ENCODE measurements at places on chromosomes 7 and 10. TPM values are rescaled to one million over a fixed set of nuclear protein-coding genes. Genes with fewer than 3 reads are reported as not detected.

DNA sequence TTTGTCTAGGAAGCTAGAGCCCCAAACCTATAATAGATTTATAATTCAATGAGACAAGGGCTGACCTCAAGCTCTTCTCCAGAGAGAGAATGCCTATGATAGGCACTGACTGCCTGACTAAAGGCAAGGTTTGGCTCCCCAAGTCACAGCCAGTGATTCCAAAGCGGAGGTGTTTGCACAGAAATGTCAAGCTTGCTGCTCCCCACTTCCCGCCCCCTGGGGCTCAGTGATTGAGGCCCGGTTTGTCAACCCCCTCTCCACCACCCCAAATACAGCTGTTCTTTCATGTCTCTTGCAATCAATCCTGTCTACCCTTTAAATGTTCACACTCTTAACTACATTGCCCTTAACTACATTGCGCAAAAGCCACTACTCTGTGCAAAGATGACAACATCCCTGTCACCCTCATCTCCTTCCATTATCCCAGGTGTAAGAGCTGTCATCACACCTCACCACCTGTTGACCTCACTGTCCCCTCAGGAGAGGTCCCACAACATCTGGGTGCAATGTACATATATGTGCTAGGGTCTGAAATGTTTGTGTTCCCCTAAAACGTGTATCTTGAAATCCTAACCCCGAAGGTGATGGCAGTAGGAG is 58.0 kb downstream of the NUDCD3 start:
- no peak for DNase-seq

The TYW1 gene
- 15.4 TPM for total RNA-seq

- DNase-seq: no peak
These were observed 10.6 kb downstream of the VIM start for GRCh38 chr10:17238445-17239291.

The MUC12 gene
- 1.2 TPM for total RNA-seq

GRCh38 chr7:91869661-91870060 is 10.8 kb downstream of the MTERF1 start:
- DNase-seq: no peak

DNA sequence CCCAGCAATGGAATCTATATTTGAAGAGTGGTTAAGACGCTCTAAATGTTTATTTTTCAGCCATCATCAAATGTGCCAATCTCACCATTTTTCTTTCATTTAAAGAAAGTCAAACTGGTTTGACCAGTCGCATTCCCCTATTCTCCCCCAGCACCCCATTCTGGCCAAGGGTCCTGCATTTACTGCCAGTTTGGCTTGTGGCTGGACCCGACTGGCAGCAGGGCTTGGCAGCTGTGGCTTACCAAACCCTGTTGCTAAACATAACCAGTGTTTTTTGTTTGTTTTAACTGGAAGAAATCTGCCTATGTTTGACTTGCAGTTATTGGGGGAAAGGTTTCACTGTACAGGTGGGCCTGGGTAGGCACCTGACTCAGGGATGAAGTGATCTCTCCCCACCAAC is 116.3 kb downstream of the CYP26A1 start:
- DNase-seq: no peak

DNA sequence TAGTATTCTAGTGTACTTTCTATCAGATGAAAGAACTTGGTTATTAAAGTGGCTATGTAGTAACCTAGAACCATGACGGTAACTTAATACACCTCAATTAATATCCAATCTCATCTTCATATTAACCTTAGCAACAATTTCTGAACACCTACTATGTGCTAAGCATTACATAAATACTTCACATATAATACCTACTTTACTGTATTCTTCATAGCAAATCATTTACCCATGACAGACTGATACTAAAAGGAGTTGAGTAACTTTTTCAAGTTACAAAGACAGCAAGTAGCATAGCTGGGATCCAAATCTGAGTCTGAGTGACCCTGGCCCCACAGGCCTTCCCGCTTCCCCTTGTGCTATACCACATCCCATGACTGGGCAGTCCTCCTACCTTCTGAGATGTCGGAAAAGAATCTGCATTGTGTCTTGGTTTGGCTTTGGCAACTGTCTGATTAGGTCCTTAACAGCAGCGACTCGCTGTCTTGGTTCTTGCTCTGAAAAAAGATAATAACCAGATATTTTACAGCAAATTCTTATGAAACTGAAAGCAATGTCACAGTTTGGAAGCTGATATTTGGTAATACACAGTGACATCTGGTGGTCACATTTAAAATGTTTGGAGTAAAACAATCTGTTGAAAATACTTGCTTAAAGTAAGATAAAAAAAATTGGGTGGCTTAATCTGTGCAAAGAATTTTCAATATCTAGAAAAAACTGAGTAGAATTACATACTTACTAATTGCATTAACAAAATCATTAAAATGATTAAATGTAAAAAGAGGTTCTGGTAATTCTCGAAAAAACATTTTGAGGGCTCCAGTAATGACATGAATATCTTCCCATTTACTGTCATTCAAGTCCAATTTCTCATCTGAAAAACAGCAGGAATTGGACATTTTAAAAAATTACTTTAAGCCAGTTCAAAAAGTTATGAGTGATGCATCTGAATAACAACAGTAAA is 120.1 kb downstream of the ARHGAP12 start:
- DNase-seq: peak; percentile 47

DNA sequence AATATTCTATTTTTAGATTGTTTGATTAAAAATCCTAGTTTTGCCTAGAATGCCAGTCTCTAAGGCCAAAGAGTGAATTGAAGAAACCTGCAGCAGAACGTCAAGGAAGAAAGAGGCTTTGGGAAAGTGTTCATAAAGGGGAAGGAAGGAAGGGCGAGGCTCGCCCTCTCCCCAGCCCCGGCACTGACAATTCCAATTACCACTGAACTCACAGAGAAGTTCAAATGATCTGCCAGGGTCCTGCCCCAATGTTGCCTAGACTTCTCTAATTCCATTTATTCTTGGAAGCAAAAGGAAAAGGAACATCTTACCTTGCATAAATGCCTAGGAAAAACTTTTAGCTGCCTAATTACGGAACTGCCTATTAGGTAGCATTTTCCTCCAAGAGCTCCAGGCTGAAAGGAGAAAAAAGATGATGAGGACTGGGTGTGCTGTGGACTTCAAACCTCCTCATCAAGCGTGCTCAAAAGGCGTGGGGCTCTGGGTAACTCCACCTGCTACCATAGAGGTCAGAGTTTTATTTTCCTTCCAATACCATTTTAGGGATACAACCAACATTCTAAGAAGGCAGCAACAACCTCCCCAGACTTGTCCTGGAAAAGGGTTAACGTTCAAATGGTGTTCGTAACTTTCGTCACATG is 134.5 kb downstream of the PKD1L1 start:
- DNase-seq: no peak

GRCh38 chr7:158613481-158613880 is 25.9 kb upstream of the PTPRN2 start:
- DNase-seq: no peak

- no peak for DNase-seq
These were observed 44.0 kb upstream of the COL1A2 start for GRCh38 chr7:94350734-94351133.

DNA sequence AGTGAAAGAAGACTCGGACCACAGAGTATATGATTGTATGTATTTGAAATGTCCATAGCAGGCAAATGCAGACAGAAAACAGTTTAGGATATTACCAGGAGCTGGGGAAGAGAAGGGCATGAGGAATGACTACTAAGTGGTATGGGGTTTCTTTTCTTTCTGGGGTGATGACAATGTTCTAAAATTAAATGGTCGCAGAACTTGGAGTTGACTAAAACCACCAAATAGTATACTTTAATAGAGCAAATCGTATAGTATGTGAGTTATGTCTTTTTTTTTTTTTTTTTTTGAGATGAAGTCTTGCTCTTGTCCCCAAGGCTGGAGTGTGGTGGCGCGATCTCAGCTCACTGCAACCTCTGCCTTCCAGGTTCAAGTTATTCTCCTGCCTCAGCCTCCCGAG is 34.6 kb downstream of the XRCC2 start:
- DNase-seq: no peak

GRCh38 chr7:143484119-143484518 is 6.4 kb downstream of the TAS2R41 start:
- DNase-seq: no peak

The TLX1 gene
- not detected for total RNA-seq

The CPED1 gene
- 38.6 TPM for total RNA-seq

GRCh38 chr10:42973870-42974692 is 102.8 kb upstream of the RET start:
- DNase-seq: peak; percentile 37

The CCDC7 gene
- total RNA-seq: 22.8 TPM

GRCh38 chr10:94878649-94879048 is 59.8 kb upstream of the CYP2C9 start:
- DNase-seq: no peak

The ACBD7 gene
- not detected for total RNA-seq

DNA sequence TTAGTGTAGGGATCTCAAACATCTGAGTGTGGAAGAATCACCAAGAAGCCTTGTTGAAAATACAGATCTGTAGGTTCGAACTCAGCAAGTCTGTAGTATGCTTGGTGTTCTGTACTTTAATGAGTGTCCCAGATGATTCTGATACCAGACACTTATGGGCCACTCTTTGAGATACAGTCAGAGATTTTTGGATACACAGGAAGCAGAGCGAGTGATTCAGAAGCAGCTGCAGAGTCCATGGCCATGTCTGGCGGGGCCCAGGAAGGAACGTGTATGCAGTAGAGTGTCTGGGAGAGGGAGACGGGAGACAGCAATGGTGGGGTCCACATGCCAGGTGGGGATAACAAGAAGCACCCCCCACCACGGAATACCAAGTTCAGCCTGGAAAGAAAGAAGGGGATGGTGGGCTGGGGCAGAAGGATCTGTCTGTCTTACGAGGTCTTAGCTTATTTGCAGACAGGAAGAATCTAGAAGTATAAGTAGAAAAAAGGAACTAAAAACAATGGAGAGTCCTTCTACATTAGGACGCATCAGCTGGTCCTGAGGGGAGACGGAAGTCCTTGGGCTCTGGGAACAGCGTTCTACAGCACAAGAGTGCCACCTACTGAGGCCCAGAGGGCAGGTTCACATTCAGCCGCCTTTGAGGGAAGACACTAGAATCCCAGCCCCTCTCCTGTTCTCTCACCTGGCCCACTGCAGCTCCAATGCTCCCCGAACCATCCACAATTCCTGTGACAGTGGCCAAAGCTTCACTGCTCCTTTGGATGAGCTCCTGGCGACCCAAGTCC is 55.4 kb downstream of the SLC37A3 start:
- peak; percentile 69 for DNase-seq

- no peak for DNase-seq
These were observed 57.8 kb downstream of the COA1 start for GRCh38 chr7:43671521-43671920.

GRCh38 chr7:26857506-26858240 is 6.7 kb downstream of the SKAP2 start:
- peak; percentile 50 for DNase-seq

- DNase-seq: no peak
These were observed 271.7 kb upstream of the MKLN1 start for GRCh38 chr7:131056007-131056406.

DNA sequence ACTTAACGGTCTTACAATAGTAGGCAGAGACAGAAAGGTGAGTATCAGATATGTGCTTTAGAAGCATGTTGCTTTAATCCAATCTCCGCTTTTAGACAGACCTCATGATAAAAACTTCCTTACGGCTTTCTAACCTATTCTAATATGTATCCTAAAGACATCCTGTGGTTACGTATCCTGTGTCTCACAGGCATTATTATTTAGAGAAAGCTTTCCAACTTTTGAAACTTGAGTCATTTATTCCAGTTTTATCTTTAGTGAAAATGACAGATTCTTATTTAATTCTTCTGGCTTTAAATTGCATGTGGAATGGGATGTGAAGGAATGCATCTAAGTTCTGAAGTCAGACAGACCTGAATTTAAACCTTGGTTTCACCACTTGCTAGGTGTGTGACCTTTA is 118.9 kb downstream of the OTUD1 start:
- no peak for DNase-seq

DNA sequence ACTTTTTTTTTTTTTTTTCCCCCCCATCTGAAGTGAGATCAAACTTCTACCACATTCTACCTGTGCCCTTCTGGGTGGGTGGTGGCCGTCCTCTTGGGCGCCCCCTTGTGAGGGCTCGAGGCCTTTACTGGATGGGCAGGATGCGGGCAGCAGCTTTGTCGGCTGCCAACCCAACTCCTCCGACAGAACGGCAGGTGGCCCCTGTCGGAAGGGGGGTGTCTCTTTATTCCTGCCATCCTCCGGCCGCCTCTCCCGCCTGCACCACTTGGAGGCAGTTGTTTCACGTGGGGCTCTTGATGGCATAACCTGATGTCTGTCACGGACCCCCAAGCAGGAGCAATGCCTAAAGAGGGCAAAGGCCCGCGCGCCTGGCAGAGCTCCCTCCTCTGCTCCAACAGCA is 31.0 kb downstream of the AMZ1 start:
- DNase-seq: no peak

DNA sequence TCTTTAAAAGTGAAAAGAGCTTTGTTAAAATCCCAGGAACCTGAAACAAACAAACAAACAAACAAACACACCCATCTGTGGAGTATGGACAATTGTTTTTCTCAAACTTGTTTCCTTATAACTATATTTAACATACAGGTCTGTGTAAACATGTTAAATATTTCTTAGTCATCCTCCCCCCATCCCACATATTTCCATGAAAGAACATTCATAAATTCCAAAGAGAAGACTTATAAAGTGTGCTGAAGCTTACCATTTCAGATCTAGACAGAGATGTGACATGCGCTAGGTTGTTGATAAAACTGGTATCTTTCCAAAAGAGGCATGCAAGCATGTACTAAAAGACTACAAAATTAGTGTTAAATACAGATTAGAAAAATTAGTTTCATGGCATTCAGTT is 6.5 kb downstream of the FKBP14 start:
- no peak for DNase-seq

- DNase-seq: no peak
These were observed 1.3 kb downstream of the FRAT2 start for GRCh38 chr10:97333351-97333600.

DNA sequence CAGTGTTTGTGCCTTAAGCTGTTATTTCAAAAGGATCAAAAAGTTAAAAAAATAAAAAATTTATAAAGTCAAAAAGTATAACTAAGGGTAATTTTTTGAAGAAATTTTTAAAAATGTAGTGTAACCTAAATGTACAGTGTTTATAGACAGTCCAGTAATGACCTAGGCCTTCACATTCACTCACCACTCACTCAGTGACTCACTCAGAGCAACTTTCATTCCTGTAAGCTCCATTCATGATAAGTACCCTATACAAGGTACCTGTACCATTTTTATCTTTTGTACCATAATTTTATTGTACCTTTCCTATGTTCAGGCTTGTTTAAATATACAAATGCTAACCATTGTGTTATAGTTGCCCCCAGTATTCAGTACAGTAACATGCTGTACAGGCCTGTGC is 21.5 kb downstream of the DNAJC9 start:
- no peak for DNase-seq

The NEUROD6 gene
- total RNA-seq: not detected

The SUPV3L1 gene
- total RNA-seq: 20.5 TPM

The RTKN2 gene
- 109 TPM for total RNA-seq

The ADAMTS14 gene
- total RNA-seq: 0.53 TPM

DNA sequence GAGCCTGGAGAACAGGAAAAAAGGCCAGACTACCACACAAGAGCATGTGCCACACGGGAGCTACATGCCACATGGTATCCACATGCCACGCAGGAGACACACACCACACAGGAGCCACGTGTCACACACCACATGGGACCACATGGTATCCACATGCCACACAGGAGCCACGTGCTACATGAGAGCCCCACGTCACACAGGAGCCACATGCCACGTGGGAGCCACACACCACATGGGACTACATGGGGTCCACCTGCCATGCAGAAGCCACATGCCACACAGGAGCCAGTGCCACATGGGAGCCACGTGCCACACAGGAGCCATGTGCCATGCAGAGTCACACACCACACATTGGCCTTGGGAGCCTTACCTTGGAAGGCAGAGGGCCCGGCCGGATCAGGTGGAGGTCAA is 244.4 kb upstream of the PPP2R2D start:
- no peak for DNase-seq

Data from lower lobe of right lung (tissue), 2 donors.